ENCODE measurements at places on chromosomes 3 and 15.

DNA sequence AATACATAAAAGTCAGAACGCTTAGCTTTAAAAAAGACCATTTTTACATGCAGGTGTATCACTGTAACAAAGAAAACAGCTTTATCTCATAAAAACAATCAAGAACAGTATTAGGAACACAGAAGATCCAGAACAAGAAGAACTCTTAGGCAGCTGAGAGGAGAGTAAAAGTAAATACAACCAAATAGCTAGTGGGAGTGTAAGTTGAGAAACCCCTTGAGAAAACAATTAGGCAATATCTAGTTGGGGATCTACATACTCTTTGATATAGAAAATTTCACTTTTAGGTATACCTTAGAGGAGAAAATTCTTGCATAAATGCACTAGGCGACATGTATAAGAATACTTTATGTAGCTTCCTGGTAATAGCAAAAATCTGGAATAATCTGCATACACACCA lies 7.5 kb downstream of the TMF1 start:
- DNase-seq: no peak

GRCh38 chr15:77466521-77466920 lies 45.8 kb downstream of the HMG20A start:
- no peak for DNase-seq

- DNase-seq: no peak
These were observed 23.0 kb downstream of the NANOGP8 start for GRCh38 chr15:35061825-35062737.

GRCh38 chr3:13884851-13885703 lies 5.2 kb upstream of the WNT7A start:
- DNase-seq: no peak

DNA sequence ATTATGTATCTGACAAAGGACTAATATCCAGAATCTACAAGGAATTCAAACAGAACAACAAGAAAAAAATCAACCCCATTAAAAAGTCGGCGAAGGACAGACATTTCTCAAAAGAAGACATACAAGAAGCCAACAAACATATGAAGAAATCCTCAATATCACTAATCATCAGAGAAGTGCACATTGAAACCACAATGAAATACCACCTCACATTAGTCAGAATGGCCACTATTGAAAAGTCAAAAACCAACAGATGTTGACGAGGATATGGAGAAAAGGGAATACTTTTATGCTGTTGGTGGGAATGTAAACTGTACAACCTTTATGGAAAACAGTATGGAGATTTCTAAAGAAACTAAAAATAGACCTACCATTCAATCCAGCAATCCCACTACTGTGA lies 233.1 kb upstream of the PLSCR5 start:
- no peak for DNase-seq

Data from NCI-H1436 treated with DMSO at 0.1 percent for 48 hours (cell line).